ENCODE measurements at places on chromosomes 7 and 10.

DNA sequence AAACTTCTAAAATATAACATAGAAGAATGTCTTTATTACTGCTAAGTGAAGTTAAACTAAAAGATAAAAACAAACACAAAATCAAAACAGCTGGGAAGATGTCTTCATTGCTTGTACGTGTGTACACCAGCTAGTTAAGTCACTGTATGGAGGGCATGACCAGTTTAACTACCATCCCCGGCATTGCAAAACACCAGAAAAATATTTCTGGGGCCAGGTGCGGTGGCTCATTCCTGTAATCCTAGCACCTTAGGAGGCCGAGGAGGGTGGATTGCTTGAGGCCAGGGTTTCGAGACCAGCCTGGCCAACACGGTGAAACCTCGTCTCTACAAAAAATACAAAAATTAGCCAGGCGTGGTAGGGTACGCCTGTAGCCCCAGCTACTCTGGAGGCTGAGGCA, 19.2 kb upstream of the C7orf33 start:
- no peak for DNase-seq

DNA sequence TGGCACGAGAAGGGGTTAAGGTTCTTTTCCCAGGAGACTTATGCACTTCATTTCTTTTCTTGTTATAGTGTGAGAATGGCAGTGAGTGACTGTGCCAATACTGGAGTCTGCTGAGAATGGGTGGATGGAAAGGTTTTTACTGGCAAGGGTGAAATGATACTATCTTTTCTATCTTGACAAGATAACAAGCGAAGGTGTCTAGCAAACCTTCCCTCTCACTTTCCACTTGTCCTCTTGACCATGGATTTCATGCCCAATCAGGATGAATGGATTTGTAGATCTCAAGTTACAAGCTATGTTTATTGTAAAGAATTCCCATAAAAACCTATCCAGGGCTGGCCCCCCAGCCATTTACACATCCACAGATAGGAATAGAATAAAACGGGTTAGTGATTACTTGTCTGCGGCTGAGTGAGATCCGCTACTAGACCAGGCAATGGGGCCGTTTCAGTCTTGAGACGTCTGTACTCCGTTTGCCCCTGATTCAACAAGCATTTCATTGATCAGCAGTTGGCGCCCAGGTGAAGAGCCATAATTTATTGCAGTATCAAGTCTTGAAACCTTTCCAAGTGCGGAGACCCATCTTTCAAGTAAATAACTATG, 152.6 kb downstream of the PRKCQ start:
- DNase-seq = no peak

- DNase-seq = no peak
Observed at GRCh38 chr7:25103773-25104172, 21.3 kb downstream of the CYCS start.

GRCh38 chr10:61623161-61623560, 39.6 kb upstream of the CABCOCO1 start:
- DNase-seq = no peak

- DNase-seq = peak; percentile 72
Observed at GRCh38 chr10:12181065-12181775, 14.5 kb downstream of the NUDT5 start.

DNA sequence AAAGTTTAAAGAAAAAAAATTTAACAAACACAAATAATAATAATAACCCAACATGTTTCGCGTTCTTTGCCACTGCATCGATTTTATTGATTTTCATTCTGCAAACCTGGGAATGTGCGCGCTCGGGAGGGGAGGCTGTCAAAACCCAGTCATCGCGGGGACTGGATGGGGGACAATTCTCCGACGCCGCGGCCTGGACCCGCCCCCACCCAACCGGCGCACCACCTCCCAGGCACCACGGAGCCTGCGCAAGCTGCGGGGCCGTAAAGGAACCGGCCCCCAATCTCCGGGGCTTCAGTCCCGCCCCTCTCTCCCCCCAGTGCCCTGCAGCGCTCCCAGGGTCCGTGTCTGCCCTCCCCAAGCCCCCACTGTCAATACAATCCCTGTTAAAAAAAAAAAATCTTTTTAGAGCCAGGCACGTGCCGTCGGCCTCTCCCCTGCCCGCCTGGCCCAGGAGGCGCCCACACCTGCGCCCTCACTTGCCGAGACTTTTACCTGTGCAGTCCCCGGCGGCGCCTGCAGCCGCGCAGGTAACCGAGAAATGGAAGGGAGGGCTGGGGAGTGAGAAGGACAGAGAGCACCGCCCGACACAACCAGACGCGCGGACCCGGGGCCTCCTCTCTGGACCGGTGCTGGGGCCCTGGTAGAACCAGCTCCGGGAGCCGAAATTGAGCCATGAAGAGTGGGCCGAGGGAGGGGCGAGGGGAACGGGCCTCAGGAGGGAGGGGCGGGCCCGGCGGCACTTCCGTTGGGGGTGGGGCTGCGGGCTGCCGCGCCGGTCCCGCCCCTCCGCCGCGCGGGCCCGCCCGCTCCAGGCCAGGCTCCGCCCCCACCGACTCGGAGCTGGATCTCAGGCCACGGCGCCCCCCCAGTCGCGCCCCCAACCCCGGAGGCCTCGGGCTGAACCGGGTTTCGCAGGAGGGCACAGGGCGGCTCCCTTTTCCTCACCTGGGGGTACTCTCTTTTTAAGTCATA, 7.6 kb upstream of the ZNF503 start:
- no peak for DNase-seq

GRCh38 chr10:74634995-74635536, 191.3 kb upstream of the KAT6B start:
- DNase-seq = no peak

DNA sequence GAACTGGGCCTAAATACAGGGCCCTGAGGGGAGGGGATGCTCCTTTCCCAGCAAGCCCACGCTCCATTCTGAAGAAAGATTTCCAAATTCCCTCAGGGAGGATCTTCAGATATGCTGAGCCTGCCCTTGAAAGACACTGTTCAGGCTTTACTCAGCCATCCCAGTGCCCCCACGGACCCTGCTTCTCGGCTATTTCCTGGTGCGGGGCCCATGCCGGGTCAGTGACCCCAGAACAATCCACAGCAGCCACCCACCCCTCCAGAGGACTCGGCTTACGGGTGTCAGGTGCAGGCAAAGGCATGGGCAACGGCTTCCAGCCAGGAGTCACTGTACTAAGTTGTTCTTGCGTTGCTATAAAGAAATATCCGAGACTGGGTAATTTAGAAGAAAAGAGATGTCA, 137.1 kb downstream of the OAT start:
- DNase-seq = no peak
